ENCODE measurements at places on chromosomes 4 and X. TPM values are rescaled to one million over a fixed set of nuclear protein-coding genes. Genes with fewer than 3 reads are reported as not detected.

MAGEB5 gene
- total RNA-seq = not detected

METTL14 gene
- total RNA-seq = 11.7 TPM

ZMAT1 gene
- total RNA-seq = 0.76 TPM

SULT1B1 gene
- 2.1 TPM for total RNA-seq

CAMK2D gene
- total RNA-seq = 60.3 TPM

DCAF12L2 gene
- not detected for total RNA-seq

LRP2BP gene
- total RNA-seq = 0.95 TPM

TRIM60 gene
- total RNA-seq = not detected

CENPVL2 gene
- not detected for total RNA-seq

DKK2 gene
- under 0.01 TPM for total RNA-seq
